CD8-positive, alpha-beta memory T cell (primary cell): ENCODE measurements at places on chromosomes 16 and 17. TPM values are rescaled to one million over a fixed set of nuclear protein-coding genes. Genes with fewer than 3 reads are reported as not detected.

BBS2 gene
- total RNA-seq, result 16.2 TPM

- H3K36me3 ChIP-seq, result no peaks in the 10 kb centered on the region
- no peak overlapping the region for H3K27ac ChIP-seq
- no peak overlapping the region for H3K4me3 ChIP-seq
- peaks cover 5% of the 10 kb centered on the region for H3K4me1 ChIP-seq
- no peak for DNase-seq
These were observed 10.0 kb downstream of the SPATA33 start for GRCh38 chr16:89667633-89668032.

DNA sequence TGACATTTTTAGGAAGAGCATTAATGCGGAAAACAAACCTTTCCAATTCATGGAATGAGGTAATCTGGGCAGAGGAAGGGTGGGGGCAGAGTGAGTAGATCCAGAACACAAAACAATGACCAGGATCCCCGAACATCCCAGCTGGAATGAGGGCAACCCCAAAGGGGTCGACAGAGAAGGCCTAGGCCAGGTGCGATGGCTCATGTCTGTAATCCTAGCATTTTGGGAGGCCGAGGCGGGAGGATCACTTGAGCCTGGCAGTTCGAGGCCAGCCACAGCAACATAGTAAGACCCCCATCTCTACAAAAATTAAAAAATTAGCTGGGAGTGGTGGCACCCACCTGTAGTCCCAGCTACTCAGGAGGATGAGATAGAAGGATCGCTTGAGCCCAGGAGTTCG lies 64.7 kb downstream of the ZFHX3 start:
- H3K4me1 ChIP-seq, result no peaks in the 10 kb centered on the region
- H3K27me3 ChIP-seq, result no peaks in the 10 kb centered on the region
- DNase-seq, result no peak
- no peak overlapping the region for H3K4me3 ChIP-seq
- H3K36me3 ChIP-seq, result no peaks in the 10 kb centered on the region

- H3K4me3 ChIP-seq, result no peak overlapping the region
- no peaks in the 10 kb centered on the region for H3K36me3 ChIP-seq
- no peak for DNase-seq
- H3K4me1 ChIP-seq, result peaks cover 7% of the 10 kb centered on the region
These were observed 43.4 kb upstream of the ZC3H18 start for GRCh38 chr16:88526906-88527185.

GRCh38 chr17:71117466-71117865 lies 948.1 kb downstream of the KCNJ2 start:
- no peaks in the 10 kb centered on the region for H3K27me3 ChIP-seq
- no peak overlapping the region for H3K4me3 ChIP-seq
- DNase-seq, result no peak
- H3K4me1 ChIP-seq, result no peaks in the 10 kb centered on the region

CDH11 gene
- not detected for total RNA-seq

DNA sequence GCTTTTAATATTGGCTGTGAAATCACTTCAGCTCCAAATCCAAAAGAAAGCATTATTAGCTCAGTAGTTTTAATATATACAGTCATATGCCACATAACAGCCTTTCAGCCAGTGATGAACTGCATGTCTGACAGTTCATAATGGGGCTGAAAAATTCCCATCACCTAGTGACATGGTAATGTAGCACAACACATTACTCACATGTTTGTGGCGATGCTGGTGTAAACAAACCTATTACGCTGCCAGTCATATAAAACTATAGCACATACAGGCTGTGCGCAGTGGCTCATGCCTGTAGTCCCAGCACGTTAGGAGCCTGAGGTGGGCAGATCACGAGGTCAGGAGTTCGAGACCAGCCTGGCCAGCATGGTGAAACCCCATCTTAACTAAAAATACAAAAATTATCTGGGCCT lies 92.2 kb downstream of the TUBD1 start:
- no peaks in the 10 kb centered on the region for H3K27me3 ChIP-seq
- H3K4me3 ChIP-seq, result no peak overlapping the region
- H3K36me3 ChIP-seq, result peaks cover 5% of the 10 kb centered on the region
- no peak for DNase-seq

DNA sequence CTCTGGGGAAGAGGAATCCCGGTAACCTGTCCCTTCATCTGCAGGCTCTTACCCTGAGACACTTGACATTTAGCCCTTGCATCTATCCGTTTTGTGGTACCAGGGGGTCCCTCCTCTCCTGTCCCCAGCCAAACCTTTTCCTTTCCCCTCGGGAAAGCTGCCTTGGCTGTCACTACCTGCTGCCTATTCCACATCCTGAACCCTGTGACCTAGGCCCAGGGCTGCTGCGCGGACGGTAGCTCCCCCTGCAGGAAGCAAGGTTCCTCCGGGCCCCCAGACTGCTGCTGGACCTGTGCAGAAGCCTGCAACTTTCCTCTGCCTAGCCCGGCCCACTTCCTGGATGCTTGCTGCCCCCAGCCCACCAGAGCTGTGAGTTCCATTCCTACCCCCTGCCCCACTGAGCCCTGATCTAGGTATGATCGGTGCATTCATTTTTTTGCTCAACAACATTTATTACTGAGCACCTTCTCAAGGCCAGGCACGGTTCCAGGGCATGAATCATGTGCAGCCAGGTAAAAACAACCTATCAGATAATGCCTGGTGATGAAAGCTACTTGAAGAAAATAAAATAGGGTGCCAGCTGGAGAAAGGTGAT lies 10.5 kb upstream of the ALDOA start:
- H3K4me3 ChIP-seq, result no peak overlapping the region
- H3K4me1 ChIP-seq, result peaks cover 6% of the 10 kb centered on the region
- no peaks in the 10 kb centered on the region for H3K27me3 ChIP-seq
- H3K27ac ChIP-seq, result no peak overlapping the region

- no peaks in the 10 kb centered on the region for H3K4me1 ChIP-seq
- H3K27me3 ChIP-seq, result no peaks in the 10 kb centered on the region
- no peak overlapping the region for H3K4me3 ChIP-seq
- H3K36me3 ChIP-seq, result no peaks in the 10 kb centered on the region
- no peak for DNase-seq
- H3K27ac ChIP-seq, result no peak overlapping the region
These were observed 422.9 kb downstream of the UTP18 start for GRCh38 chr17:51683291-51683690.

DNA sequence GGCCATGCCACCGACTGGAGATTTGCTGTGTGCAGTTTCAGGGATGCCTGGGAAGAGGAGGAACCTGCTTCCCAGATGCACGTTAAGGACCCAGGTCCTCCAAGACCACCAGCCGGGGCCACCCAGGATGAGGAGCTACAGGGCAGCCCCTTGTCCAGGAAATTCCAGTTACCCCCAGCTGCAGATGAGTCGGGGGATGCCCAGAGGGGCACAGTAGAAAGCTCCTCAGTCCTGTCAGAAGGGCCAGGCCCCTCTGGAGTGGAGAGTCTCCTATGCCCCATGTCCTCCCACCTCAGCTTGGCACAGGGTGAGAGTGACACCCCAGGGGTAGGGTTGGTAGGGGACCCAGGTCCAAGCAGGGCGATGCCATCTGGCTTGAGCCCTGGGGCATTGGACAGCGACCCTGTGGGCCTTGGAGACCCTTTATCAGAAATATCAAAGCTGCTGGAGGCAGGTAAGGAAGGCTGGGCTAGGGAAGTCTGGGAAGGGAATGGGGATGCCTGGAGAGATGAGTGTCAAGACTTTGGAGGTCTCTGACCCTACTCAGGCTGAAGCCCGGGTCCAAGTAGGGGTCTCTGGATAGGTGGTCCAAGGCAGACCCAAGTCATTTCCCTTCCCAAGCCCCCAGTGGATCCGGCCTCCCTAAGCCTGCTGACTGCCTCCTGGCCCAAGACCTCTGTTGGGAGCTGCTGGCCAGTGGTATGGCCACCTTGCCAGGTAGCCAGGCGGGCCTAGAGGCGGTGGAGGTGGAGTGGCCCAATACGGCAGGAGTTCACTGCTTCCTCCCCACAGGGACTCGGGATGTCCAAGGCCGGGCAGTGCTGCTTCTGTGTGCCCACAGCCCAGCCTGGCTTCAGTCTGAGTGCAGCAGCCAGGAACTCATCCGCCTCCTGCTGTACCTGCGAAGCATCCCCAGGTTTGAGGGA lies 1.0 kb downstream of the PLEKHG4 start:
- H3K27ac ChIP-seq, result peak overlapping the region; percentile 64
- peaks cover 17% of the 10 kb centered on the region for H3K4me1 ChIP-seq
- peak overlapping the region; percentile 41 for H3K4me3 ChIP-seq
- H3K27me3 ChIP-seq, result no peaks in the 10 kb centered on the region
- DNase-seq, result peak; percentile 44

DNA sequence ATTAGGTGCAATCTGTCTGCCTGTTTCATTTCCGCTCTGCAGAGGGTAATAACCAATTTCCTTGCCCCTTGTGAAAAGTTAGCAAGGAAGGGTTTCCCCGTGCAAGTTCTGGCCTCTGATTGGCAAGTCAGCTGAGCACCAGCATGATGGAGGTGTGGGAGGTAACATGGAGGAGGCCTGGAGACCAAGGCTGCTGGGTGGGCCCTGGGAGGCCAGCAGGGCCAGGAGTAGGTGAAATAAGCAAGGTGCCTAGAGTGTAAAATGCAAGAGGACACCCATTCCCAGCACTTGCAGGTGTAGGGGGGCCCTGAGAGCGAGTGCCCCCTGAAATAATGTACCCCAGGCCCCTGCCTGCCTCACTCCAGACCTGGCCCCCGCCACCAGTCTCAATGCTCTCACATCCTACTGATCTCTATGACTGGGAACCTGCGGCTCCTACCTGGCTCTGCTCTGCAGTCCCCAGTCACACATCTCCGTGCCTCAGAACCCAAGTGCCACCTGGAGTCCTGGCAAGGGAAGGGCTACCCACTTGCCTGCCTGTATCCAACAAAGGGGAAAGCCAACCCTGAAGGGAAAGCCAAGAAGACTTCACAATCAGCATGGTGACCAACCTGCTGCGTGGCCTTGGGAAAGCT lies 116.2 kb downstream of the C16orf78 start:
- H3K27ac ChIP-seq, result no peak overlapping the region
- H3K27me3 ChIP-seq, result no peaks in the 10 kb centered on the region
- no peak overlapping the region for H3K4me3 ChIP-seq
- H3K4me1 ChIP-seq, result no peaks in the 10 kb centered on the region
- H3K36me3 ChIP-seq, result no peaks in the 10 kb centered on the region
- no peak for DNase-seq

DNA sequence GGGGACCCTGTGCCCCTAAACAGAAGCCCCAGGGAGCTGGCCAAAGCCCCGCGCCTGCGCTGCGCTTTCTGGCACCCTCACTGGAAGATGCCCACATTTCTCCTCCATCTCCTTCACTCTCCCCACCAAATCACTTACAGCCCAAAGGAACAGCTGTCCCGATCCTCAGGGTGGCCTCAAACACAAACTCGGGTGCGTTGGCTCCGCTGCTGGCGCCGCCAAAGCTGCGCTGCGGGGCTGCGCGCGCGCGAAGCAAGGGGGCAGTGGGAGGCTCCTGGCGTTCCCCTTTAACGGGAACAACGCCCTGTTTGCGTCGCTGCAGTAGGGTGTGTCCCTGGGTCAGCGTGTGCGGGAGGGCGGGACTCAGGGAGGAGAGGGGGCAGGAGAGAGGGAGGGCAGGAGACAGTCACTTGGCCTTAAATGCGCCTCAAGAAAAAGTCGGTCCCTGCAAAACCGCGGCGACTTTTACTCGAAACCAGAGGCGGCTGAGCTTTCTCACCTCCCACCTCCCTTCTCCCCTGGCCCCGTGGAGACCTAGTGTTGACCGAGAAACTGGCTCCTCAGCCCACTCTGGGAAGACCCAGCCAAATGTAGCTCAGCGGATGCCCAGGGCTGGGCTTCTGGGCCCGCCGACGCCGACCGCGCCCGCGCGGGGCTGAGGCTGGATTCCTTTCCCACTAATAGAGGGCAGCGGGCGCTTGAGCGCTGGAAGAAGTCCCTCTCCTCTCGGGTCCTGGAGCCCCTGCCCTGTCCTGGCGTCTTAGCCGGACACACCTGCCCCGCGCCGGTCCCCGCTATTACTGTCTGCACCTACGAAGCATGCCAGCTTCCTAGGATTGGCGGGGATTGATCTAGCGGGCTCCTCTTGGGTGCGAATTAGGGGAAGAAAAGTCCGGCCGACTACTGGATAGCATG lies 2.6 kb downstream of the PMP22 start:
- H3K27ac ChIP-seq, result no peak overlapping the region
- peaks cover 29% of the 10 kb centered on the region for H3K27me3 ChIP-seq
- DNase-seq, result no peak
- H3K36me3 ChIP-seq, result no peaks in the 10 kb centered on the region
- no peak overlapping the region for H3K4me3 ChIP-seq

AP2B1 gene
- 163 TPM for total RNA-seq

DNA sequence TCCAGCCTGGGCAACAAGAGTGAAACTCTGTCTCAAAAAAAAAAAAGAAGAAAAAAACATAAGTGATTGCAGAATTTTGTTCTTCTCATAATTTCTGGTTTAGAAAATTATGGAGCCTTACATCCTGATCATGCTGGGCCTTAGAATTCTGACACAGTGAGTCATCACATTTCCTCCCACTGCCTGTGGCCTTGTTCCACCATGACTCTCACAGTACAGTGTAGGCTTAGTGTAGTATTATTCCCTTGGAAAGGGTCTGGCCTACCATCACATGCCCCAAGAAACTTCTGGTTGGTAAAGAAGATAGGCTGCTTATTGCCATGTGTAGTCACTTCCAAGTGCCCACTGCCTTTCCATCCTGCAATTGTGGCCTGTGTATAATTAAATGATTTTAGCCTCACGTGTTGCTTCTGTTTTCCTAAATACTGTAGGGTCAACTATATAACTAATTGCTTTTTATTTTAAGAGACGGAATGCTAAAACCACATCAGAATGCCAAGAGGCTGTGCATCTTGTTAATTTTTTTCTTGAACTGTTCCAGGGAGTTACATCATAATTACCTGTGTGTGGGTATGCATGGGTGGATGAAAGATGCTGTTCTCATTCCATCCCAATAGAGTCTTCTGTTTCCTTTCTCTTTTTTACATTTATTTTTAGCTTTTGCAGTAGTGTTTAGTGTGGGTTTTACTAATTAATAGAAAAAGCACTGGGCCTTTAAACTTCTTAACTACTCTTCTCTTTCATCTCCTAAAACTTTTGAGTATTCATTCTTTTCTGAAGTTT lies 25.9 kb downstream of the OGFOD1 start:
- H3K27me3 ChIP-seq, result no peaks in the 10 kb centered on the region
- H3K4me1 ChIP-seq, result no peaks in the 10 kb centered on the region
- peaks cover 43% of the 10 kb centered on the region for H3K36me3 ChIP-seq
- H3K27ac ChIP-seq, result no peak overlapping the region

GPR142 gene
- total RNA-seq, result not detected

GRCh38 chr16:89080196-89080853 lies 13.3 kb upstream of the ACSF3 start:
- H3K4me1 ChIP-seq, result no peaks in the 10 kb centered on the region
- no peak for DNase-seq
- H3K36me3 ChIP-seq, result no peaks in the 10 kb centered on the region

SEPTIN12 gene
- not detected for total RNA-seq

- no peaks in the 10 kb centered on the region for H3K36me3 ChIP-seq
- H3K27me3 ChIP-seq, result no peaks in the 10 kb centered on the region
- H3K27ac ChIP-seq, result peak overlapping the region; percentile 84
- H3K4me3 ChIP-seq, result peak overlapping the region; percentile 81
- peak; percentile 17 for DNase-seq
These were observed 744 bp downstream of the CMIP start for GRCh38 chr16:81445143-81445961.

GRCh38 chr17:78252111-78252634 lies 20.7 kb downstream of the TMEM235 start:
- H3K27ac ChIP-seq, result peak overlapping the region; percentile 43
- no peaks in the 10 kb centered on the region for H3K36me3 ChIP-seq
- DNase-seq, result peak; percentile 94
- no peaks in the 10 kb centered on the region for H3K27me3 ChIP-seq
